A549 treated with ZK216348 at 1 μM for 4 hours (cell line): ENCODE measurements at places on chromosomes 4 and X. TPM values are rescaled to one million over a fixed set of nuclear protein-coding genes. Genes with fewer than 3 reads are reported as not detected.

Gene ASB11
- total RNA-seq, result not detected in 5 replicates

Gene BMPR1B
- total RNA-seq, result 4.9 to 7.7 TPM (median 6.4 TPM) in 5 replicates

Gene TKTL1
- total RNA-seq, result not detected in 5 replicates

Gene FGD1
- 4.2 to 8.2 TPM (median 6.5 TPM) in 5 replicates for total RNA-seq

Gene GABRB1
- not detected in 5 replicates for total RNA-seq

Gene DUSP21
- not detected in 5 replicates for total RNA-seq

Gene PLP2
- total RNA-seq, result 328 to 445 TPM (median 434 TPM) in 5 replicates

Gene GAGE12E
- not detected in 5 replicates for total RNA-seq

Gene SLC26A1
- total RNA-seq, result 0.15 to 0.40 TPM (median 0.31 TPM) in 4 of 5 replicates, not detected in the other

Gene DMRTC1
- not detected in 5 replicates for total RNA-seq

Gene ADH6
- 0.07 TPM in 1 of 5 replicates, not detected in the others for total RNA-seq

Gene PPP1R2C
- total RNA-seq, result not detected in 5 replicates

Gene PHEX
- 0.28 to 0.62 TPM (median 0.43 TPM) in 5 replicates for total RNA-seq

Gene PARM1
- total RNA-seq, result 0.41 to 0.60 TPM (median 0.48 TPM) in 5 replicates
